Stimulated activated CD8-positive, alpha-beta memory T cell treated with anti-CD3 and anti-CD28 coated beads, Interleukin-7, amount 100 ng/mL, for 24 hours (primary cell): ENCODE measurements at places on chromosomes 16 and 17.

- DNase-seq, result no peak
Observed at GRCh38 chr16:27499659-27500055, 50.1 kb downstream of the GTF3C1 start.

DNA sequence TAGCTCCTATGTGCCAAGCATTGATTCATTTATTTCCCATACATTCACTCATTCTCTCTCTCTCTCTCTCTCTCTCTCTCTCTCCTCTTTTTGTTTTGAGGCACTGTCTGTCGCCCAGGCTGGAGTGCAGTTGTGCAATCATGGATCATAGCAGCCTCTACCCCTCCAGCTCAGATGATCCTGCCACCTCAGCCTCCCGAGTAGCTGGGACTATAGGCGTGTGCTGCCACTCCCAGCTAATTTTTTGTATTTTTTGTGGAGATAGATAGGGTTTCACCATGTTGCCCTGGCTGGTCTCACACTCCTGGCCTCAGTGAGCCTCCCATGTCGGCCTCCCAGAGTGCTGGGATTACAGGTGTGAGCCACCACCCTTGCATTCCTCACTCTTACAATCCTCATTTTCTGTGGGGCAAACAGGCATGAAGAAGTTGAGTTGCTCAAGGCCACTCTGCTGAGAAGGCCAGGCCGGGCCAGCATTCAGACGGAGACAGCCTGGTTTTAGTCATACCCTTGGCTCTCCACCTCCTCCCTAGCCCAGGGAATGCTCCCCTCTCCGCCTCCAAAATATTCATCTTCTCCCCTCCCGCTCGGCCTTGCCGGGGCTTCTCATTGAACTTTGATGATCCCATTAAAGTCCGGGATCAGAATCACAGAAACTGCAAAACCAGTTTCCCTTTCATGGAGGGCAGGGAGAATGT, 765 bp upstream of the PRM2 start:
- no peak for DNase-seq

GRCh38 chr16:82063456-82064082, 28.5 kb downstream of the HSD17B2 start:
- DNase-seq, result no peak

- DNase-seq, result no peak
Observed at GRCh38 chr17:62816282-62816839, 8.2 kb upstream of the MARCHF10 start.

- no peak for DNase-seq
Observed at GRCh38 chr16:77736879-77737278, 14.6 kb downstream of the NUDT7 start.

DNA sequence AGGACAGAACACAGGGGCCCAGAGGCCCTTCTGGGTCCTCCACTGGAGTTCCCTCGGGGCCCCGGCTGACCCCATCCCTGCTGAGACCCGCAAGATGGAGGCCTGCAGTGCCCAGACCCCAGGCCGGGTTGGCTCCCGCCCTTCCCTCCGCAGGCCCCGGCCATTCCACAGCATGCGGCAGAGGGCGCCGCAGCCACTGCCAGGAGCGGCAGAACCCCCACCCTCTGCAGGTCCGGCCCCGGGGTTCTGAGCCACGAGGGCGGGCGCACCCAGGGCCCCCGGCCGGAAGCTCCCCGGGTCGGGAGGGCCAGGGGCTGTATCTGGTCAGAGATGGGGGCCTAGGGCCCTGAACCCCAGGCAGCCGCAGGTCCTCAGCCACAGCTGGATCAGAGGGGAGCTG, 2.4 kb upstream of the PERCC1 start:
- no peak for DNase-seq

GRCh38 chr17:46809110-46809571, 9.4 kb downstream of the WNT3 start:
- no peak for DNase-seq

GRCh38 chr16:65136681-65137080, 14.8 kb upstream of the CDH11 start:
- no peak for DNase-seq

DNA sequence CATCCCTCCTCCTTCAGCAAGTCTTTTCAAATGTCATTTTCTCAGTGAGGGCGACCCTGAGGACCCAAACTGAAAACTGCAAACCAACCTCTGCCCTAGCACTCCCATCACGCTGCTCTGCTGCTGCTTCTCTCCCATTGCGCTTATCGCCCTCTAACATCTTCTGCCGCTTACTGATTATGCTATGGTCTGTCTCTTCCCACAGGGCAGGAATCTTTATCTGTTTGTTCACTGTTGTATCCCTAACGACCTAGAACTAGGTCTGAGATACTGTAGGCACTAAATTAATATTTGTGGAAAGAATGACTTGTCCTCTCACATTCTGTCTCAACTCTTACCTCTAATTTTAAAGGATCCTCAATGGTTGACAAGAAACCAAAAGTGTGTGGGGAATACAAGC, 12.5 kb downstream of the ZSCAN32 start:
- DNase-seq, result no peak

GRCh38 chr17:78072961-78073360, 55.6 kb downstream of the TMC6 start:
- no peak for DNase-seq

- no peak for DNase-seq
Observed at GRCh38 chr17:10136258-10136981, 62.0 kb downstream of the GAS7 start.

DNA sequence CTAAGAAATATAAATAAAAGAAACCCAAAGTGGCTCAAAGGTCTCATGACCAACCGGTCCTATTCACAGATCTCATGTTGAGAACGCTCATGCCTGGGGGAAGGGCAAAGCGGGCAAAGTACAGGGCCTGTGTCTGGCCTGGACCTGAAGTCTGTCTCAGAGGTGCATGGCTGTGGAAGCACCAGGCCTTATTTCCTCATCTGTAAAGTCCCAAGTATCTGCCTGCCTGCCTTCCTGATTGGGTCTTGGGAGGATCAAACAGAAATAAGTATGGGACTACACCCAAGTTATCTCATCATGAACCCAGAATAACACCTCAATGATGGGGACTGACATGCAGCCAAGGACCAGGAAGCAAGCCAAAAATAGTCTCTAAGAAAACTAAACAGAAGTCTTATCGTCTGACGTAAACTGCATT, 14.2 kb downstream of the AXIN2 start:
- DNase-seq, result no peak

DNA sequence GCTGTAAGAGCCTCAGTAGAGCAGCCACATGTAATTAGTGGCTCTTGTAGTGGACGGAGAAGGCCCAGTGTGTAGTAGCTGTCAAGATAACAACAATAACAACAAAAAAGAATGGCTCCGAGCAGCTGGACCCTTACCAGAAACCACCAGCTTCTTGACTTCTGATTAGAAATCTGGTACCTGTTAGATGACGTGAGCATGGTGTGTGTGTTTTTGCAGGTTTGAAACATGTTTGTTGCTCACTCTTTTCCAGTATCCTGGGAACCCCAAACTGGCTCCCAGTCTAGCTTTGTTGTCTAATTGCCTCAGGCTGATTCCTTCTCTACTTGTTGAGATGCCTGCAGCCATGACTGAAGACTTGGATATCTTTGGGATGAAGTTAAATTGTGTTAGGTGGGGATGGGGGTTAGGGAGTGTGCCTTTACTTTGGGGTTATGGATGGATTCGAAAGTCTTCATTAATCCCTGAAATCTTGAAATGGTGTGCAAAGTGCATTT, 21.0 kb downstream of the IGF2BP1 start:
- DNase-seq, result no peak

DNA sequence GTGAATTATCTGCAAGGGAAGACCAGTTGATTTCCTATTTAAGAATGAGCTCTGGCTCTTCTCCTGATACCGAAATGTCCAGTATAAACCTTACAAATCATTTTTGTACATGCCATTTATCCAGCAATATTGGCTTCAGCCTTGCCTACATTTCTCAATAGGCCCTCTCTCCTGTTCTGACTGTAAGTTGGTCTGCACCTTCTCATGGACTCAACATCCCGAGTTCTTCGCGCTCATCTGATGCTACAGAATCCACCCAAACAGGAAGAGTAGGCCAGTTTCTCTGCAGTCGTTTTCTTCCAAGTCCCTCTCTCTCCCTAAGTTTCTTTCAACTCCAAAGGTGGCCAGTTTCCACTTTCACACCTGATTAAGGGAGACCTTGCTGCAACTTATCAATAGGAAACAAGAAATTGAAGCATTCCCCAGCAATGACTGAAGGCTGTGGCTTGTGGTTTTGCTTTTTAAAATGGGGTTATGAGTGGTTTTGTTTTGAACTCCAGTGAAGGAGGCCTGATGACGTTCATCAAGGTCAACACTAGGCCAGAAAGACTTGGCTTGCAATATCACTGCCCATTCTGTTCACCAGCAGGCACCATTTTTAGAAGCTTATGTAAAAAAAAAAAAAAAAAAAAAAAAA, 383.0 kb downstream of the MAF start:
- DNase-seq, result no peak

- DNase-seq, result no peak
Observed at GRCh38 chr16:54645345-54645744, 285.3 kb upstream of the IRX5 start.

GRCh38 chr16:26827386-26827785, 239.3 kb upstream of the C16orf82 start:
- DNase-seq, result no peak

DNA sequence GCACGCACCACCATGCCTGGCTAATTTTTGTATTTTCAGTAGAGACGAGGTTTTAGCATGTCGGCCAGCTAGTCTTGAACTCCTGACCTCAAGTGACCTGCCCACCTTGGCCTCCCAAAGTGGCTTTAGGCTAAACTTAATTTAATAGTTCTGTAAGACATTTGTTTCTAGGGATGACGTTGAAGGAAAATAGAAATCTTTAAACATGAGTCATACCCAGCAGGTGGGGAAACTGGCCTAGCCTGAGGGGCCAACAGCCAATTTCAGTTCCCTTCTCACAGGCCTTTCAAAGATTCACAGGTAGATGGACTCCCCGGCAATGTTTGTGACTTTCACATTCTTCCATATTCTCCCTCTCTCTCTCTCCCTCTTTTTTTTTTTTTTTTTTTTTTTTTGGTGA, 18.1 kb upstream of the ITPRIPL2 start:
- no peak for DNase-seq

DNA sequence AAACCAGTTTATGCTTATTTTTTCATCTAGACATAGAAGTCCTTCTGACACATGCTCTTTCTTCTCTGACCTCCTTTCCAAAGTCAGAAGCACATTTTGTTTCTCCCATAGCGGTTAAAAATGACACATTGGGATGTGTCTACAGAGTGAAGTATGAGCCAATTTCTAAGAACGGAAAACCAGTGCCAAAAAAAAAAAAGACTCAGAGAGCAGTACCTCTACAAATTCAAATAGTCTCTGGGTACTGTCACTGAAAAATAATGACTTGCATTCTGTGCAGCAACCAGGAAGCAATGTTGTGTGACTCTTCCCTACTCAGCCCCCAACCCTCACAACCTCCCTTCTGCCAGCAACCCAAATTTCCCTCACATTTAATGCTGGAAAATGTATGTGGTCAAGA, 145.5 kb upstream of the PMFBP1 start:
- no peak for DNase-seq

DNA sequence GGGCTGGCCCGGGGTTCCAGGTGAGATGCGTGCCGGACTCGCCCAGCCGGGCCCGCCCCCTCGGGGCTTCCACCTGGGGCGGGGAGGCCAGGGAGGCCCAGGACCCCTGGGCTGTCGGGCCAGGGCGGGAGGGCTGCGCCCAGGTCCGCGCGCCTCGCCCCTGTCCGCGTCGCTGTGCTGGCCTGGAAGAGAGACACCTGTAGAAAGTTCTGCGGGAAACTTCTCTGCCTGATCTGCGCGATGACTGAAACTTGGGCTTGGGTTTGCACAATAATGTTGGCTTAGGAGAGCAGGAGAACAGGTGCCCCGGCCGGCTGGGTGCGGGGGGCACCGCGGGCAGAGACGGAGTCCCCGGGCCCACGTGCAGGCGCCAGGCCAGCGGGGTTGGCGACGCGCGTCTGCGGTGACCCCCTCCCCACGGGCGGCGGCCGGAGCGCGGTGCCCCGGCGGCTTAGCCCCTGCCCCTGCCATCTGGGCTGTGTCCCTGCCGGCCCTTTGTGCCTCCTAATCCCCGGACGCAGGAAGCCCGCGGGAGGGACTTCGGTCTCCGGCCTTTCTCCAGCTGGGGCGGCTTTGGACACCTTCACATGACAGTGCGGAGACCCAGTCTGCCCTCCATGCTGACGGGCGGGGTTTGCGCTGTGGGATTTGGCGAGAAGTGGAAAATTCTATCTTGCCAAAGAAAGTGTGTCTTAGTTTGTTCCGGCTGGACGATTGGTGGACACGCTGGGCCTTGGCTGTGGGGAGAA, 483 bp downstream of the LLGL2 start:
- no peak for DNase-seq

- DNase-seq, result no peak
Observed at GRCh38 chr17:58974354-58974753, 132.3 kb downstream of the TRIM37 start.

- DNase-seq, result no peak
Observed at GRCh38 chr16:75044800-75045361, 46.1 kb downstream of the ZNRF1 start.

DNA sequence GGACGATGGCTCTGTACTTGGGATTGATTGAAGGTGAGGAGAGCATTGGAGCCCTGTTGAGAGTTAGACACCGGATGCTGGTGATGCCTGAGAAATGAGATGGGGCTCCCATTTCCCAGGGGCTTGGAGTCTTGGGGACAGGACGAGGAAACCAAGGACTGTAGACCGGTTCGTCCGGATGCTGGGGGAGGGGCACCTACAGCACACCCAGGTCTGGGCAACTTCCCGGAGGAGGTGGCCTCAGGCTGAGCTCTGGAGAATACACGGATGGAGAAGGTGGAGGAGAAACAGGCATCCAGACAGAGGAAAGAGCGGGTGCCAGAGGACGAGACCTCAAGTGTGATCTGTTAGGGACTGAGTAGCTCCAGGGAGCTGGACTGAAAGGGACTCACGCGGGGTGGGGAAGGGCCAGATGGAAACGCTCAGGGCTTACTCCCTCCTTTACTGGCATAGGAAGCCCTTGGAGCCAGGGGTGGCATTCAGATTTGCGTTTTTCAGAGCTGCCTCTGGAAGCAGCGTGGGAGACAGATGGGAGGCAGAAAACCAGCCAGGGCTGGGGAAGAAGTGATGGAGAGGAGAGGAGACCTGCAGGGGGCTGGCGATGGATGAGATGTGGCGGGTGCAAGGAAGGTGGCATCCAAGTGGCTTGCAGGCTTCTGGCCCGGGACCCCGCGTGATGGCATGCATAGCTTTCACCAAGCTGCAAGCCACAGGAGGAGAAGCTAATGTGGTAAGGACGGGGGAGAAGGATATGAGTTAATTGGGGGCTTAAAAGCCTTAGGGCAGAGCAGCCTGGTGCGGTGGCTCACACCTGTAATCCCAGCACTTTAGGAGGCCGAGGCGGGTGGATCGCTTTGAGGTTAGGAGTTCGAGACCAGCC, 8.3 kb downstream of the C1QTNF1 start:
- no peak for DNase-seq

DNA sequence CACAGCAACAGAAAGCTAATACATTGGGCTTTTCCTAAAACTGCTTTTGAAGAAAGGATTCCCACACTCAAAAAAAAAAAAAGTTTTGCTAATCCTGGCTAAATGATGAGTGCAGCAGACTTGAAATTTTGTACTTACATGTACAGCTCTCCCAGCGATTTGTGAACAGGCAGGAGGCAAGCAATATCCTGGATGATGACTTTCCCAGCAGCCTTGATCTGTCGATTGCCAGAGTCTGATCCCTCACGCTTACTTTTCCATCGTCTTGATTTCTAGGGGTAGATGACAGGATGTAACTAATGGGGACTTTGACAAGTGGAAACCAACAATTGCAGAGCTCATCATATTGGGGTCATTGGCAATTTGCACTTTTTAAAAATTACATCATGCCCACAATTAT, 91.4 kb downstream of the WDR59 start:
- DNase-seq, result no peak

- no peak for DNase-seq
Observed at GRCh38 chr17:70769956-70770355, 600.6 kb downstream of the KCNJ2 start.

GRCh38 chr16:11972128-11972527, 4.4 kb upstream of the SNX29 start:
- DNase-seq, result no peak
